ENCODE measurements at places on chromosomes 12 and 14.
A peak's percentile ranks its signal among the peaks of the same experiment; 100 is the strongest.

DNA sequence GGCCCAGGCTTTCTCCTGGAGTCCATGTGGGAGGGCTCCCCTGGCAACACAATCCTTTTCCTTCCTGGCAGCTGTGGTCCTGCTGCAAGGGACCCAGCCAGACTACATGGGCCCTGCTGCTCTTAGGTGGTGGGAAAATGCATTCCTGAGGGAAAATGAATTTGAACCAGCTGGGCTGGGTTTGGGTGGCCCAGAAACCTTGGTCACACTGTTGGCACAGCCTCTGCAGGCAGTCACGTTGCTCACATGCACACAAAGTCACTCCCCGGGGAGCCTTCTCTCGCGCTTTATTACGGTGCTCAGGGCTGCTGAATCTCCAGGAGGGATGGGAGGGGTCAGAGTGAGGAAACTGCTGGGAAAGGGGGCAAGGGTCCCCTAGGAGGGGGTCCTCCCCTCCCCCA lies 17.2 kb downstream of the PLEKHG3 start:
- no peak for DNase-seq

- no peak for DNase-seq
These were observed 141.0 kb downstream of the PAH start for GRCh38 chr12:102776041-102776440.

DNA sequence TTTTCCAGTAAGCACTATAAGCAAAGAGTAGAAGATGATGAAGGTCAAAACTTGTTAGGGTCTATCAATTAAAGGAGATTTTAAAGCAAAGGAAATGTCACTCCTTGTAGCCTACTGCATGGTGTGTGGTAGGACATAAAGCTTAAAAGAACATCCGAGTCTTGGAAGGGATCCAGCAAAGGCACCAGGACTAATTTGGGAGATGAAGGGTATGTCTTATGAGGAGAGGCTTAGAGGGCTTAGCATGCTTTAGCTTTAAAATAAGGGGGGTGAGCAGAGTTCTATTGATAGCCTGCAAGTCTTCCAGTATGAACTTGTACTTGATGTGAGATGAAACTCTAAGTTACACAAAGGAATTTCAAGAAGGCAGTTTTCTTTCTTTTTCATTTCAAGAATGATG lies 11.8 kb upstream of the MYBPC1 start:
- DNase-seq = no peak

DNA sequence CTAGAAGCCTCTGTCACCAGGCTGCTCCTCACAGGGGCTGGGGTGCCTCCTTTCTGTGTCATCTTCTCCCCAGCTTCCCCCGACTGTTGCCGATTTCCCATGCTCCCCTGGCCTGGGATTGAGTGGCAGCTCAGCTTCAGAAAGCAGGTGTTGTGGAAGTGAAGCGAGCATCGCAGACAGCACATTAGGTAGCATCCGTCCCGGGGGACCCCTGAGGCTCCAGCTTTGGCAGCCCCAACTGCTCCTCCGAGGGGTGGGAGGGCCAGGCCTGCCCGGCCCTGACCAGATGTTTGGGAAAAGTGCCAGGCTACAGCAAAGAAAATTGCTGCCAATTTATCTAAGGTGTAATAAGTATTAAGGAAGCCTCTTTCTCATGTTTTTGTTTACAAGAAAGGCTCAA lies 1045.6 kb downstream of the BCL11B start:
- no peak for DNase-seq

DNA sequence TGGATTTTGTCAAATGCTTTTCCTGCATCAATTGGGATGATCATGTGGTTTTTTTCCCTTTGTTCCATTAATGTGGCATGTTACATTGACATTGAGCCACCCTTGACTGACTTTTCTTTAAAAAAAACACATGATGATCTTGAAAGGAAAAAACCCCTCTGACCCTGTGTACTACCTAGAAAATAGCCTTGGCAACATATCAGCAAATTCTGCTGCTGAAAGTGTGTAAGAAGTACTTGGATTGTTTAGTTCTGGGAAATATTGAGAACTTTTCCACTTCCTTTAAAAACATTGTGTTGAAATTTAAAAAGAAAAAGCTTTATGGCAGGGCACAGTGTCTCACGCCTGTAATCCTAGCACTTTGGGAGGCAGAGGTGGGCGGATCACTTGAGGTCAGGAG lies 20.7 kb downstream of the ACACB start:
- DNase-seq = no peak

DNA sequence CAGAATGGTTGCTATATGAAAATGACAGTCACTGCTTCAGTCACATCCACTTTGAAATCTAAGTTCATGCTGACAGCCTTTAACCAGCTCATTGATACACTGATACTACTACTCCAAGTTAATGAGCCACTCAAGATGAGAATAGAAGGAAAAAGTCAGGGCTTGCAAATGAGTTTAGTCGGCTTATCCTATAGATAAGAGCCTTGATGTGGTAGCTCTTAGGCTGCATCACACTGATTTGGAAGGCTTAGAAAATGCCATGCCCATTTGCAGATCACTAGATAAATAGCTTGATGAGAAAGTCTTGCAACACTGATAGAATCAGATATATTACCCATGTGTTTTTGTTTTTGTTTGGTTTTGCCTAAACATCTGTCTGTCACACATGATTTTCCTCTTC lies 251.4 kb upstream of the ATXN7L3B start:
- no peak for DNase-seq

DNA sequence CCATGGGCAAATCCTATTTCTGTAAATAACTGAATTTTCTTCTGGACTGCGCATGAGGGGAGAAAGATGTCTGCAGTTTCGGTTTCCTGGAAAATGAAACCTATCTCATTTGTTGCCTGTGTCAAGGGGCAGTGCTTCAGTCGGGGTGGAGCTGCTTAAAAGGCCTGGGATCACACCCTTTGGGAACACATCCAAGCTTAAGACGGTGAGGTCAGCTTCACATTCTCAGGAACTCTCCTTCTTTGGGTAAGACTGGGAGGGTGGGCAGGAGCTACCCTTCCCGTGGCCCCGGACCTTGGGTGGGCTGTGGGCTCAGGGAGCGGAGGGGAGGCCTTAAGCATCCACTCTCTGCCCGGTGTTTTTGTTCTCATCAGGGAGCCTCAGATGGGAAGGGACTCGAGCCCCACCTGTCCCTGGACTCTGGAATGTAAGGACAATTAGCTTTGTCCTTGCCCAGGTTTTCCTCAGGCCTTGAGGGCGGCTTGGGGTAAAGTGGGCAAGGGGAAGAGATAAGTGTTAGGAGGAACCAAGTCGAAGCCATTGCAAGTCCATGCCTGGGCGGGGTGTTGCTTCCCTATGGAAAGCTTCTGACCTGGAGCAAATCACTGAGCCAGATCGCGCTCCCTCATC lies at the start of gene IFI27:
IFI27 (plus strand) TSS at position 185 of the 630 bp plus-strand sequence.
- no peak for DNase-seq

DNA sequence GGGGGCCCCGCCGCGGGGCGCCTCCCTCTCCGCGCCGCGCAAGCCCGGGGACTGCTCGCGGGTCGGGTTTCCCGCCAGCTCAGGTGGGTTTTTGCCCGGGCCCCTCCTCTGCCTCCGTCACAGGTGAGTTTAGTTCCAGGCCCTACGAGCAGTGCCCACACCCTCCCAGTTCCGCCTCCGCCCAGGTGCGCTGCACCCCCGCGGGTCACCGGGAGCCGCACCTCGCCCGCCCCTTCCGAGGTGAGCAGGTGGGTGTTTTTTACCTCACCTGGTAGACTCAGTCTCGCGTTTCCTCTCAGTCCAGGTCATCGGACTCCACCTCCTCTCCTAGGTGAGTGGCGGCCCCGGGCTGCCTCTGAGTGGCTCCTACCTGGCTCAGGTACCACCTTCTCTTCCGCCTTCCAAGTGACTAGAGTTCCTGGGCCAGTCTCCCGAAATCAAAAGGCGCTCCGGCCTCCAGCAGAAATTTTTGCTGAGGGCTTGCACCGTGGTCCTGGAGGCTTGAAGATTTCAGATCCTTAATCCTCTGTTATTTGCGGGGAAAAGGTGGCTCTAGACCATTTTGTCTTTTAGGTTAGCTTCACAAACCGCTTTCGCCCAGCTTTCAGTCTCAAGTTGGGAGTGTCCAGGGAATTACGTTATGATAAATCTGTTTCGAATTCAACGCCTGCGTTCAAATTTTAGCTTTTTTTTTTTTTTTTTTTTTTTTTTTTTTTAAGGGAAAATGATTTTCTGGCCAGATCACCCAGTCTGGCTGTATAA lies at the start of gene TMEM30B:
TMEM30B (minus strand) TSS at position 153 of the 762 bp plus-strand sequence. CDS start 191 bp downstream, outside the sequence.
- no peak for DNase-seq

- peak; percentile 67 for DNase-seq
These were observed 29.3 kb upstream of the PNMA1 start for GRCh38 chr14:73743431-73743931.

DNA sequence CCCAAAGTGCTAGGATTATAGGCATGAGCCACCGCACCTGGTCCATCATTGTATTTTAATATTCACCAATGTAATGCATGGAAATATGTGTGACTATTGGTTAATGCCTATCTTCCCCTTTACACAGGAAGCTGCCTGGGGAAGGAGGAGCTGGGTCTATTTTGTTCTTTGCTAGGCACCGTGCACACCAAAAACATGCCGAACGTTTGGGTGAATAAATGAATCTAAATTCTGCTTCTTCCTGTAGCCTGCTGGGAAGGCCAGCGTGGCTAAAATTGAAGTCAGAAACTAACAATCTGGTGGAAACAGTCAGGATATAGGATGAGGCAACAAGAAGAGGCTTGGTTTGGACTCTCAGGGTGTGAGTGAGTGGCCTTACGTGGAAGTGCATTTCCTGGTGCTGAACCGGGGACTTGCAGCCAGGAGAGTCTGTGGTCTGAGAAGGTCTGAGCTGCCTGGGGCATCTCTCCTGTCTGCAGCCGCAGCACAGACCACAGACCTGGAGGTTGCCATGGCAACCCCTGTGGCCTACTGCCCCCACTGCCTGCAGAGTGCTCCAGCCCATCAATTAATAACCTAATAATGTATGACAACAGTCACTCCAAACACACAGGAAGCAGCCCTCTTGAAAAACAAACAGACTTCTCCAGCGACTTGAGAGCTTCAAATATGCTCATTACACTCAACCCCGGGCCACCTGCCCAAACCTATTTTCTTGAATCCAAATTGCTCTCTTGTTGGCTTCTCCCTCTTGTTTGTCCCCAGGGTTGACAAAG lies 5.5 kb upstream of the GPR68 start:
- peak; percentile 84 for DNase-seq

DNA sequence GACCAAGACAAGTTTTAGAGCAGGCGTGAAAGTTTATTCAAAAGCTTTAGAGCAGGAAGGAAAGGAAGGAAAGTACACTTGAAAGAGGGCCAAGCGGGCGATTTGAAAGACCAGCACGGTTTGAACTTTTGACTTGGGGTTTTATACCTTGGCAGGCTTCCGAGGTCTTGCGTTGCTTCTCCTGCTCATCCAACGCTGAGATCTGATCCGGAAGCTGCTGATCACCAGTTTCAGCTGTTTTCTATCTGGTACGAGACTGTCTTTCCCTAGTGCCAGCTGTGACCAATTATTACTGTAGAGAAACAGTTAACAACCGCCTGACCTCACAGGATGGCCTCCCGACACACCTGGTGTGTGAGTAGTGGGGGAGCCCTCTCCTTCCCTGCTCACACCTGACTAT lies 20.6 kb upstream of the SNRPF start:
- DNase-seq = peak; percentile 10

GRCh38 chr12:57775563-57776246 lies 3.3 kb downstream of the EEF1AKMT3 start:
- DNase-seq = peak; percentile 47
